ENCODE measurements at places on chromosomes 3 and 15.

- DNase-seq, result peak; percentile 66
Observed at GRCh38 chr15:52139599-52140462, 27.3 kb upstream of the BCL2L10 start.

GRCh38 chr15:82538961-82539690 is 1.1 kb downstream of the RPS17 start:
- DNase-seq, result no peak

DNA sequence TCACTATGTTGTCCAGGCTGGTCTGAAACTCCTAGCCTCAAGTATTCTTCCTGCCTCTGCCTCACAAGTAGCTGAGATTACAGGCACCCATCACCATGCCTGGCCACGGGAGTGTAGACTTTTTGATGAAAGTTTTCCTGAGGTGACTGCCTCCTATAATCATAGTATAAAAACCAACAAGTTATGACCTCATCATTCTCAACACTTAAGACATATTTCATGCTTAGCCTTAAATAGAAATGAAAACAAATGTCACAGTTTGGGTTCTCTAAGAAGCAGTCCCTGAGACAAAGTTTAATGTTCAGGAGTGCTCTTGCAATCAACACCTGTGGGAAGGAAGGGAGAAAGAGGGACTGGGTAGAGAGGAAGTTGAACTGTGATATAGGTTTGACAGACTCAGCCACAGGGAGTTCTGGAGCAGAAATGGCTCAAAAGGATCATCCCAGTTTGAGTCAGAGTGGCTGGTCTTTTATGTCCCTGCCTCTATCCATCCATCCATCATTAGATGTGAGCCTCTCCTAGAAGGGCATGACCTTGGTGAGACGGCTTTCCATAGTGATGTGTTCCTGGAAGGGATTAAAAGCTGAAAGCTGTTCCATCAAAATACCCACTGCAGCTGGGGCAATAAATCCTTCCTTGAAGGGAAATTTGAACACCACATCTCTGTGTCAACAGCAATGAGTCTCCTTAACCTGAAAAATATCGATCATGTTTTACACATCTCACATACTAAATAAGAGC is 16.2 kb upstream of the ABHD5 start:
- no peak for DNase-seq

DNA sequence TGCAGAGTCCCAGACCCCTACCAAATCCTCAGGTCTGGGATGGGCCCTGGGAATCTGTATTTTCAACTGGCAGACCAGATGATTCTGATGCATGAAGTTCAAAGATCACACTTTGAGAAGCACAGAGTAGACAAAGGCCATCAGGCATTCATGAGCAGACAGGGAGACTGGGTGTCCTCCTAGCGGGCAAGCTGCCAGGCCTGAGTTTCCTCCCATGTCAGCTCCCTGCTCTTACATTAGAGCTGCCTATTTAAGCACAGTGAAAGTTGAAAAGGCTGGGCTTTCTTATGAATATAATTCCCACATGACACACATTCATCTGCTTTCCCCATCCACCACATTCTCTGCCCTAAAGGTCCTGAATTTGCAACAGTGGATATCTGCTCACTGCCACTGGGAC is 14.0 kb downstream of the CAPN3 start:
- peak; percentile 72 for DNase-seq

DNA sequence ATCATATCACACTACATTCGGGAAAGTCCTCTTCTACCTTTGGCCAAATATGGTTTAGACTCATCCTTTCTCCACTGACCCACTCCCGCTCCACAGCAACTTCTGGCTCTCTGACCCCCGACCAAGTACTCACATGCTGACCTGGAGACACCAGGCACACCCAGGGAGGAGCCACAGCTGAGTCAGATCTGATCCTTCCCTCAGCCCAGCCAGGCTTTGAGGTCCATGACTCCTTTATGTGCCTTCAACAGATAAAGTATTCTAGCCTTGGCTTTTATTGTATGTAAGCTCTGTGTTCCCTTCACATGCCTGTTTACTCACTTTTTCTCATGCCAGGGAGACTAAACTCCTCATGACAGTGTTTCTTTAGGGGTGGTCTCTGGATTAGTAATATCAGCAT is 166.9 kb upstream of the UMPS start:
- DNase-seq, result no peak

- DNase-seq, result no peak
Observed at GRCh38 chr15:63986751-63987341, 59.4 kb downstream of the DAPK2 start.

DNA sequence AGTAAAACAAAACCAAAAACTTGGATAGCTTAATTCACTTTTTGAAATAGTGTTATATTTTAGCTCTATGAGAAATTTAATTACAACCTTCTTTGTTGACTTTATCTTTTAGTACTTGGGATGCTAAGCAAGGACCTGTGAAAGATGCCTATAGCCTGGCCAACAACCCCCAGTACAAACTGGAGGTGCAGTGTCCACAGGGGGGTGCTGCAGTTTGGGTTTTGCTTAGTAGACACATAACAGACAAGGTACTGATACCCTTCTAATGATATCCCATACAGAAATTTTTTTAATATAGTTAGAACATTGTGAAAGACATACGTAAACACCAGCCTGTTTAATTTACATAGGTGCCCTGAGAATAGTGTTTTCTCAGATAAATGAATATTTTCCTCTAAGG is 35.3 kb downstream of the CAPN7 start:
- DNase-seq, result no peak

GRCh38 chr15:68371851-68372250 is 60.1 kb downstream of the ITGA11 start:
- DNase-seq, result no peak

- no peak for DNase-seq
Observed at GRCh38 chr3:195666-196065, 897 bp upstream of the CHL1 start.

GRCh38 chr15:96002890-96003859 is 327.3 kb upstream of the NR2F2 start:
- DNase-seq, result no peak

- DNase-seq, result no peak
Observed at GRCh38 chr3:156010829-156011228, 109.5 kb upstream of the KCNAB1 start.

DNA sequence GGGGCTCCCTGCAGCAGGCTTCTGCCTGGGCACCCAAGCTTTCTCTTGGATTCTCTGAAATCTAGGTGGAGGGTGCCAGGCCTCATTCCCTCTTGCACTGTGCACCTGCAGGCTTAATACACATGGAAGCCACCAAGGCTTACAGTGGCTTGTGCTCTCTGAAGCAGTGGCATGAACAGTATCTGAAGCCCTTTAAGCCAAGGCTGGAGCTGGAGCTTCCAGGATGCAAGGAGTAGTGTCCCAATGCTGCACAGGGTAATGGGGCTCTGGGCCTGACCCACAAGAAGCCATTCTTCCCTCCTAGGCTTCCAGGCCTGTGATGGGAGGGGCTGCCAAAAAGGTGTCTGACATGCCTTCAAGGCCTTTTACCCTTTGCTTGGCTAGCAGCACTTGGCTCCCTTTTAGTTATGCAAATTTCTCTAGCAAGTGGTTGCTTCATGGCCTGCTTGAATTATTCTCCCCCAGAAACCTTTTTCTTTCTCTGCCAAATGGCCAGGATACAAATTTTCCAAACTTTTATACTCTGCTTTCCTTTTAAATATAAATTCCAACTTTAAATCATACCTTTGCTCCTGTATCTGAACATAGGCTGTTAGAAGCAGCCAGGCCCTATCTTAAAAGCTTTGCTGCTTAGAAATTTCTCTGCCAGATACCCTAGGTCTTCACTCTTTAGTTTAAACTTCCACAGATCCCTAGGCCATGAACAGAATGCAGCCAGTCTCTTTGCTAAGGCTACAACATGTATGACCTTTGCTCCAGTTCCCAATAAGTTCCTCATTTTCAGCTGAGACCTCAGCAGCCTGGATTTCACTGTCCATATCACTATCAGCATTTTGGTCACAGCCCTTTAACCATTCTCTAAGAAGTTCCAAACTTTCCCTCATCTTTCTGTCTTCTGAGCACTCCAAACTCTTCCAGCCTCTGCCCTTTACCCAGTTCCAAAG is 201.1 kb upstream of the LRRFIP2 start:
- no peak for DNase-seq

DNA sequence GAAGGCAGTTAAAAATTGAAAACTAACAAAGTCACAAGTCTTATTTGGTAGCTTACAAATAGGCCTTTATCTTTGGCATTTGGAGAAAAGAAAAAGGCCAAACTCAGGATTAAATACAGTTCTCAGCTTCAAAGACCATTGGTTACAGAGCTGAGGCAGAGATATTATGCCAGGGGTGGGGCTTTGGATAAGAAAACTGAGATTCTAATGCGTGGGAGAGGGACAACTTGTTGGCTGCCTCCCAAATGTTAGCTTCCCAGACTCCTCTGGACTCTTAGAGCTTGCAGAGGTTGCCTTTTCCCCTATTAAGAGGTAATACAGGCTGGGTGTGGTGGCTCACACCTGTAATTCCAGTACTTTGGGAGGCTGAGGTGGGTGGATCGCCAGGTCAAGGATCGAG is 231.8 kb downstream of the SQOR start:
- no peak for DNase-seq

DNA sequence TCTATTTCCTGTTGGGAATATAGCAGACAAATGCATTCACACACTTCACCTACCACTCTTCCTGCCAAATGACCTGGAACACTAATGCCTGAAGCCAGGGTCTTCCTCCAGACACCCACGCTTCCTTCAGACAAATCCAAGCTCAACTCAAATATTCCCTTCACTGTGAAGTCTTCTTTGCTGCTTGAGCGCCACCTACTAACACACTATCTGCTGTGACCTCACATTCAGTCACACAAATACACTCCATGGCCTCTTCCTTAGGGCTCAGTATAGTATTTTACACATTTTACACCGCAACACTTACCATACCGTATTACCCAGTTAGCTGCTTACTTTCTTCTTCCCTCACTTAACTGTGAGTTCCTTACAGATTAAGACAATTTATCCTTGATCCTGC is 149.4 kb downstream of the SHOX2 start:
- no peak for DNase-seq

DNA sequence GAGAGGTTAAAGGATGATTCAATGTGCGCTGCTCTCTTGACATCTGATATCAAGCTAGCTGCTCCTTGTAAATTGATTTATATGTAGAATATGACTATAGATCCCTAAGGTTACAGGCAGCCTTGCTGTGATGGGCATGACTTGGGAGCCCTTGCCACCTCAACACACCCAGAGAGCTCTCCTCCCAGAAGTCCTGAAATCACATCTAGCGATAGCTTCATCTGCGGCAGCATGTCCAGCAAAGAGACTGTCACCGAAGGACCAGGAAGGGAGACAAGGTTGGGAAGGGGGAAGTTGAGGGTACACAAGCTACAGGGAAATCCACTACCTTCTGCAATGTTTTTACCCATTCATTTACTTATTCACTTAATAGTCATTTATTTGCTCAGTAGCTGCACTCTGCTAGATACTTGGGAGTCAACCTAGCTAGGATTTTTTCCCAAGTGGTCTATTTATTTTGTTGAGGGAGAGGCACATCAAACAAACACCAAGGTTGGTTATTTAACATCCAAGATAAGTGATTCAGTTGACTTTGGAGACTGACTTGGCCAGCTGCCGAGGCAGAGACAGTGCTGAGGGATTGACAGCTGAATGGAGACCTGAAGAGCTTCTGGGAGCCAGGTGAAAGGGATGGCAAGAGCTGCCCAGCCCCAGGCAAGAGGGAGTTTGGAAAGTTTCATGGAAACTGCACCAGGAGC is 205.8 kb upstream of the IL12A start:
- DNase-seq, result no peak

- no peak for DNase-seq
Observed at GRCh38 chr3:38297947-38298711, 16.0 kb downstream of the SLC22A14 start.

DNA sequence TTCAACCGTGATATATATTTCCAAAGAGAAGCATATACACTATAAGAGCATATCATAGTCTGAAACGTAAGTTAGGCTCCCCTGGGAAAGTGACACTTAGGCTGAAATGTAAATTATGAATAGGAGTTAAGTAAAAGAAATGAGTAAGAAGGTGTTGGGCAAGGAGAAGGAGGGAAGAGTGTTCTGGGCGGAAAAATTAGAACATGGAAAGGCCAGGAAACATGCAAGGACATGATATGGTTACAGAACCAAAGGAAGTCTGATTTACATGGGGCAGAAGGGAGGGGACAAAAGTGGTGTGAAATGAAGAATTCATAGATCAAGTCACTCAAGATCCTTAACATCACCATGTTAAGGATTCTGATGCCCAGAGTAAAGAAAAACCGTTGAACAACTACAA is 75.2 kb downstream of the SCAPER start:
- DNase-seq, result no peak

- peak; percentile 14 for DNase-seq
Observed at GRCh38 chr15:31345606-31346366, 19.2 kb downstream of the KLF13 start.

DNA sequence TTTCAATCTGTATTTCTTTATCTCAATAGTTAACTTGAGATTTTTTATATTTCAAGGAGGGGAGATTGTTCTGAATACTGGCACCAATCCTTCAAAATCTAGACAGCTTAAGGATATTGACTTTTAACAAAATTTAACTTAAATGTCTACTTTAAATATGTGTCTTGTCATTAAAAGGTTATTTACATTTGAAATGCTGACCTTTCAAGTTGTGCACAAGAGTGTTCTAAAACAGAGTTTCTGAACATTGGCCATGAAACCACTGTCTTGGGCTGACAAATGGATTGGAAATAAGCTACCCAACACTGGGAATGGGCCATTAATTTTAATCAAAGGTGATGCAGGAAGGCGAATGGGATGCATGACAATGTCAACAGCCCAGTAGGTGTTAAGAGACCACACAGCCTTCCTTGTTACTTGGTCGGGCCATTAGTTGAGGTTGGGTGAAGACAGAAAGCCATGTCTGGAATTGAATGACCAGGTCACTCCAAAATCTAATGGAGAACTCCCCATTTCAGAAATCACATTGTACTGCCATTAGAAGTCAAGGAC is 128.5 kb downstream of the CDIN1 start:
- DNase-seq, result no peak

DNA sequence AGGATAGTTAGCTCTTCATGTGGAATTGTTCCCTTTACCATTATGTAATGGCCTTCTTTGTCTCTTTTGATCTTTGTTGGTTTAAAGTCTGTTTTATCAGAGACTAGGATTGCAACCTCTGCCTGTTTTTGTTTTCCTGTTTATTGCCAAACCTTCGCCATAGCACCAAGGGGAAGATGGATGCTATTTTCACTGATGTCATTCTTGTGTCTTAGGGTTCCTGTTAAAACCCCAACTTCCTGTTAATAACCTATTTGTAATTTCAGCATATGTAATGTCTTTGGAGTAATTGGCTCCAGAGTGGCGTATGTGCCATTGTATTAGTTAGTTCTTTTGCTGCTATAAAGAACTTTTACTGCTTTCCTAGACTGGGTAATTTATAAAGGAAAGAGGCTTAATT is 10.8 kb downstream of the SAMMSON start:
- no peak for DNase-seq

GRCh38 chr3:80043226-80043625 is 275.4 kb upstream of the ROBO1 start:
- DNase-seq, result no peak

All from left ventricle myocardium inferior (tissue), 1 donor.